ENCODE measurements at places on chromosomes 12 and 14.

GRCh38 chr12:105256011-105256410 lies 20.0 kb upstream of the APPL2 start:
- DNase-seq: no peak

DNA sequence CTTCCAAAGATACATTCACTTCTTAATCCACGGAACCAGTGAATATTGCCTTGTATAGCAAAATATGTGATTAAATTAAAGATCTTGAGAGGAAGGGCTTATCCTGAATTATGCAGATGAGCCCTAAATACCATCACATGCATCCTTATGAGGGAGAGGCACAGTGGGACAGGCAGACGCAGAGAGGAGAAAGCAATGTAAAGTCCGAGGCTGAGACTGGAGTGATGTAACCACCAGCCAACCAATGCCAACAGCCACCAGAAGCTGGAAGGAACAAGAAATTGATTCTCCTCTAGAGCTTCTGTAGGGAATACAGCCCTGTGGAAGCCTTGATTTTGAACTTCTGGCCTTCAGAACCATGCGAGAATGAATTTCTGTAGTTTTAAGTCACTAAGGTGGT lies 44.5 kb upstream of the COCH start:
- no peak for DNase-seq

DNA sequence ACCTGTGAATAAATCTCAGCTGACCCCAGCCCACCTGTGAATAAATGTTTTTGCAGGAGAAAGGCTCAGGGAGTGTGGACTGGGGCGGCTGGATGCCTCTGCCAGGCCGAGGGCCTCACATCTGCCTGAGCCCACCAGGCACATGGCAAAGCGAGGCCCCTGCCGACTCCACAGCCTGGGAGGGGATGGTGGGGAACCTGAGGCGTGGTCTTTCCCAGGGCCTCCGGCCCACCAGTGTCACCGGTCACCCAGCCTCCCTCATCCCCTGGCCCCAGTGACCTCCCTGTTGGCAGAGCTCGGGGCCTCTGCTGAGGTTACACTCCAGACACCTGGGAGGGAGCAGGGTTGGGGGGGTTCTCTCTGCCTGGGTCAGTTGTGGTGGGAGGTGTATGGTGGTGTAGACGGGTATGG lies 8.2 kb downstream of the NOC4L start:
- no peak for DNase-seq

GRCh38 chr14:52253503-52253902 lies 14.0 kb upstream of the PTGDR start:
- DNase-seq: no peak

DNA sequence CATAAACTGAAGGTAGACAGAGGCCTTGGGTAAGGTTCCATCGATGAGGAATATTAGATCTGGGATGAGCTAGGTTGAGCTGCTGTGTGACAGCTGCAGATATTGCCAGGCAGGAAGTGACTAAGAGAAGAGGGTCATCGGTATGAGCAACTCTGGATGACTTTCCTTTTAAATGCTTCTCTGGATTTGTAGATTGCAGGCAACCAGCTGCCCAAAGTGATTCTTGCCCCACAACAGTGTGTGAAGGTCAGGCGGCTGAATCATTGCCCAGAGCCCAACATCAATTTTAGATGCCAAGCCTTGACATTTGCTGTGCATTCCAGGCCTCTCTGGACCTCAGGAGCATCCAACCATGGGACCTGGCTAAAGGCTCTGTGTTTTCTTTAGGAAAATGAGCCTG lies 255.9 kb downstream of the DPF3 start:
- peak; percentile 81 for DNase-seq

DNA sequence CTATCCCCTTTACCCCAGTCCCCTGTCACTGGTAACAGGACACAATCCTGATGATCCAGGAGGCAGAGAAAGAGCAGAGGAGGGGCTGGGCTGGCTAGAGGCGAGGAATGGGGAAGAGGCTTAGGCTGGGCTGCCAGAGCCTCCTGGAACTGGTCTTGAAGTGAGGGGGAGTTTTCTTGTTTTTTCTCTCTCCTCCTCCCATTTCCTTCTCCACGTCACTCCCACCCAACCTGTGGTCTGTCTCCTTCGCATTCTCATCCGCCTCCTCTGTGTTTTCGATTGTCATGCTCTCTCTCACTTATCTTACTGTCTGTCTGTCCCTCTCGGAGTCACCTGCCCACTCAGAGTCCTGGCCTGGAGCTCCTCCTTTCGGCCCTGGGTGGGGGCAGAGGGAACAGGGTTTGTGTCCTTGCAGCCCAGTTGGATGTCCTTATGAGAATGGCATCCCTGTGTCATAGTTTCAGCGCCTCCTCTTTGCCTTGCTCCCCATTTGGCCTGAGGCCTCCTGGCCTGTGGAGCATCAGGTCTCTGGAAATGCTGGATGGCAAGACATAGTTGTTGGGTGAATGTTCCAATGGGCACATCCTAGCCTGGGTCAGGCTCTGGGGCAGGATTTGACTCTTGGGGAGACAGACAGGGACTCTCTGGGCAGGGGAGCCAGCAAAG lies 3.4 kb upstream of the KRT80 start:
- DNase-seq: no peak

DNA sequence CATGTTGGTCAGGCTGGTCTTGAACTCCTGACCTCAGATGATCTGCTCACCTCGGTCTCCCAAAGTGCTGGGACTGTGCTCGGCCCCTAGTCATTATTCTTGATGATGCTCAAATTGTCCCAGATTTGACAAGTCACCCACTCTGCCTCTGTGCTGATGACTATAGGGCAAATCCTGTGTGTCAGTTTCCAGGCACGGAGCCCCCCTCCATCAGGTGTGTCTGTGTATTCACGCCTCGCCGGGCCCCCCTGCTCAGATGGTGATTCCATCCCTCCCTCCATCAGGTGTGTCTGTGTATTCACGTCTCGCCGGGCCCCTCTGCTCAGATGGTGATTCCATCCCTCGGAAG lies 4.3 kb upstream of the GPR132 start:
- DNase-seq: no peak

- no peak for DNase-seq
These were observed 36.1 kb downstream of the CPSF6 start for GRCh38 chr12:69275471-69275891.

DNA sequence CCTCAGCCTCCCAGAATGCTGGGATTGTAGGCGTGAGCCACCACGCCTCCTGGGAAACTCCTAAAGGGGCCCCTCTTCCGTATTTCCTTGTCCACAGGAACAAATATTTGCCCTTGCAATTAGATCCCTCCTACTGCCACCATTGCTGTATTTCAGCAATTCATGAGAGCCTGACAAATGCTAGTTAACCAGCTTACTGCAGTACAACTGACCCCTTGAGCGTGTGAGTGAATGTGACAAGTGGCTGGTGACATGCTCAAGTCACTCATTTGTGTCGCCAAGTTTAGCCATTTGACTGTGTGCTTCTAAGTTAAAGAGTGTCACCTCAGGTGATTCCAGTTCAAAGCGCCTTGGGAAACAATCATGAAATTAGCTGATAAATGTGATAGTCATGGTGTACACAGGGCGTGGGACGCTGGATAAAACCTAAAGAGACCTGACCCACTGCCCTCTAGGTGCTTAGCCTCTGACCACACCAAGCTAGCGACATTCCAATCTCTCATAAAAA lies 56.1 kb upstream of the MAP1LC3B2 start:
- no peak for DNase-seq

DNA sequence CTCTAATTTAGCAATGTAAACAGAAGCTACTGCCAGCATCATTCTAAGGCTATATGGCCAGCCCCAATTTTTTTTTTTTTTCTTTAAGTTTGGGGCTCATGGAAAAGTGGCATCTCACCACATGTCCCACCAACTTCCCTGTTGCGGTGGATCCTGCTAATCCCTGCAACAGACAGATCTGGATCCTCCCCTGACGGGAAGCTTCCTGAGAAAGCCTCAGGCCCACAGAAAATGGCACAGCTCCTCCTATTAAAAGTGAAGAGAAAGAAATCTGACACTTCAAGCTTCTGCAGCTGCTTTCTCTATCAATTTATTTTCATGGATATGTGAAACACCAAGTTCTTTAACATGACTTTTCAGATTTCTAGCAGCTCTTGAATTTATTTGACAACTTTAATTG lies 433.8 kb upstream of the DCN start:
- no peak for DNase-seq

DNA sequence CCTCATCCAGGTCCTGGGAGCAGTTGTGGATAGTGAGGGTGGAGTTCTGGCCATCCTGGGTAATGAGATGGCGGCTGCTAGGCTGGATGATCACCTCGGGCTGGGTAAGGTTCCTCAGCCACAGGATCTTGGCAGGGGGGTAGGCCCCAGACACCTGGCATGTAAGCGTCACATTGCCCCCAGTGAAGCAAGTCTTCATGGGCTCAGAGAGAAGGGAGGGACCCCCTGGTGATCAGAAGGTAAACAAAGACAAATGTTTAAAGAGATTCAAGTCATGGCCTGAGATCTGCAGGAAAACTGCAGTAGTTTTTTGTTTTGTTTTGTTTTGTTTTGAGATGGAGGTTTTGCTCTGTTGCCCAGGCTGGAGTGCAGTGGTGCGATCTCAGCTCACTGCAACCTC lies 12.8 kb upstream of the WSB2 start:
- no peak for DNase-seq

DNA sequence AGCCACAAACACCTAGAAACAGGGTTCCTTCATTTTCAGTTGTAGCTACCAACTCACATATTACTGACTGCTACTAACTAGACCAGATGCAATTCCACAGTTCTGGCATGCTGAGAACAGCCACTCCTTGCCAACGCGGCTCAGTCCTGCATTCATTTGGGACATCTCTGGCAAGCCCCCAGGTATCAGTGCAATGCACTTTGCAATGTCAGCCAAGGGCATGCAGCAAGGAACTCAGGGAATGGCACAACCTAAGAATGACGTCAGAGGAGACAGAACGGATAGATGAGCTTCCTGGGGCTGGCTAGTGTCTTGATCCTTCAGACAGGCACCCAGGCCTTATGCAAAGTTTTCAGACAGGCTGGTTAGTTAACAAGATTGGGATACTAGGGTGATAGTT lies 29.6 kb downstream of the MAP3K9 start:
- no peak for DNase-seq

- no peak for DNase-seq
These were observed 40.8 kb upstream of the DCD start for GRCh38 chr12:54689034-54689372.

- no peak for DNase-seq
These were observed 89.8 kb upstream of the DYRK2 start for GRCh38 chr12:67558775-67559174.

- DNase-seq: no peak
These were observed 225.2 kb upstream of the RTL1 start for GRCh38 chr14:101128478-101129321.

GRCh38 chr12:70254225-70254624 lies 11.0 kb downstream of the CNOT2 start:
- DNase-seq: no peak

DNA sequence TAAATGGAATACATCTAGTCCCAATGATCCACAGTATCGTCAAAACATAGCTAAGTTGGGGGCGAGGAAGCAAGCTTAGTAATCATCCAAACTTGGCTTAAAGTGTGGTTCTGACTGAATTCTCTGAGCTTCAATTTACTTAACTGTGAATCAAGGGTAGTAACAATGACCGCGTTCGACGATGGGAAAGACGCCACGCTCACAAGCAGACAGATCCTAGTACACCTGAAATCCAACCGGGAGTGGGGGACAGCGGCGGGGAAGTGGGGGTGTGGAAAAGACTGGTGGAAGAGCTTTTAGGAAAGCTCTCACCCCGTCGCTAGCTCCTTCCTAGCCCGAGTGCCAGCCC lies 433 bp downstream of the COX16 start:
- DNase-seq: peak; percentile 16

DNA sequence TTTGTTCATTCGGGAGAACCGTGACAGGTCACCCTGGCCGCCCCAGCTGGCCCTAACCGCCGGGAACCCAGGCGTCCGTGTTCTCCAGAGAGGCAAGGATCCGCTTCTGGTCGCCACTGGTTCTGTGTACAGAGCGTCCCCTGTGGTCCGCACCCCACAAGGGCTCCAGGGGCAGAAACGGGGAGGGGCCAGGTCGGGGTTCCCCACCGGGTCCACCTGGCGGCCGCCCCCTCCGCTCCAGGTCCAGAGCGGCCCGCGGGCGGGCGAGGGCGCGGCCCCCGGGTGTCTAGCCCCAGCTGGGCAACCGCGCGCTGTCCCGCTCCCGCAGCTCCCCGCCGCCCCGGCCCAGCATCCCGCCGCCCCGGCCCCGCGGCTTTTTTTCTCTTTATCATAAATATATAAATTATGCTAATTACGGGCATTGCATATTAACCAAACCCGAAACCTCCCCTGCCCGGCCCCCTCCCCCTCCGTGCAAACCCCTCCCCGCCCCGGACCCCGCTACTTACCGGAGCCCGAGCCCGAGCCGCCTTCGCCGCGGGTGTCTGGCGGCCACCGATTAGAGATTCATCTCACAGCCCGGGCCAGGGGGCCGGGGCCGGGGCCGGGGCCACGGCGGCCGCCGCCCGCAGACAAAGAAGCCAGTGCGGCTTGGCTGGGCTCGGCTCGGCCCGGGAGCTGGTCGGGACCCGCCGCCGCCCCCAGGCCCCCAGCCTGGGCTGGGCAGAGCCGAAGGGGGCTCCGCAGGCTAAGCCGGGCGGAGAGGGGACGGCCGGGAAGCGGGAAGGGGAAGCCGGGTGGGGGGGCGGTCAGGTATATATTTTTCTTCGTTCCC lies 512 bp downstream of the POU6F1 start:
- peak; percentile 13 for DNase-seq

DNA sequence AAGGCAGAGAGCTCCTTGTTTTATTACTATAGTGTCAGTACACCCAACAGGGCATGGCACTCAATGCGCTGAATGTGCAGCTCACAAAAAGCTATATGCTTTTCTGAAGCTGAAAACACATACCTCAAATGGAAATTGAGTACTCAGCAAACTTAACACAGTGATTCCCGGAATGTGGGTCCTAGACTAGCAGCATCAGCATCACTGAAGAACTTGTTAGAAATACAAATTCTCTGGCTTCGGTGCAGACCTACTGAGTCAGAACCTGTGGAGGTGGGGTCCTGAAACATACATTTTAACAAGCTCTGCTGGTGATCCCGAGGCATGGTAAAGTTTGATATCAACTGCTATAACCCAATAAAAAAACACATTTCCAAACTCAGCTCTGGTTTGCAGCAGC lies 14.9 kb downstream of the RERG start:
- DNase-seq: no peak

GRCh38 chr12:23221066-23221465 lies 596.1 kb downstream of the ETNK1 start:
- DNase-seq: no peak

DNA sequence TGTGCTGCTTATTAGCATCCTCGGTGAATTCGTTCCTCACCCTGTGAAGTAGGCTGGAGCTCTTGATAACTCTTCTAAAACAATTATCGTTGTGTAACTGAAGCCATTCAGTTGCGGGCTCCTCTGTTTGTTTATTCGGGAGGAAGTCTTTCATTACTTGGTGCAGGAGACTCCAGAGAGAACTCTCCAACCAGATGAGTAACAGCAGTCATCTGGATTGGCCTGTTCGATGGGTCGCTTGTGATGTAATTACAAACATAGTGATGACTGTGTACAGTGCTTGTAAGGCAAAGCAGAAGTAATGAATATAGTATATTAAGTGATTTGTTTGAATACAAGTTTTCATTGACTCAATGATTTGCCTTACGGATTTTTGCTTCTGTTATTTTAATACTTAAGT lies 10.9 kb downstream of the ATP6V0A2 start:
- DNase-seq: no peak
